A172 (cell line): ENCODE measurements at places on chromosomes 3 and 15. TPM values are rescaled to one million over a fixed set of nuclear protein-coding genes. Genes with fewer than 3 reads are reported as not detected.

ARNT2 gene
- total RNA-seq: 14.2 and 18.5 TPM in 2 replicates

GRCh38 chr3:15514663-15515340, 6.7 kb downstream of the COLQ start:
- no peak for DNase-seq

- no peak for DNase-seq
Measured at GRCh38 chr3:12579456-12579855, 22.6 kb downstream of the MKRN2 start.

DNA sequence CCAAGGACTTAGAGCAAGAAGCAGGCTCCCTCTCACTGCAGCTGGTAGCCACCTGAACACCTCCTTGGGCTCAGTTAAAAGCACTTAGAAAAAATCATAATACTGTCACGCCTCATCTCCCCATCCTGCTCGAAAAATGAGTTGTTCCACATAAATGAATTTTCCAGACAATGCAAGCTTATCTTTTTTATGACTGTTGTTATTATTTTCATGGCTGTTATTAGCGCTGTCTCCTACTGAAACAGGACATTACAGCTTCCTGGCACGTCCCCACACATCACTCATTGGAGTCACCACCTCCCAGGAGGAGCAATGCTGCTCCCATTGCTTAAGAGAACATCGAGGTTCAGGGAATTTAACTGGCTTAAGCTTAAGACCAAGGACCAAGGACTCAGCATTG, 26.5 kb downstream of the CCDC33 start:
- no peak for DNase-seq
